G401 (cell line): ENCODE measurements at places on chromosomes 3 and 15.

DNA sequence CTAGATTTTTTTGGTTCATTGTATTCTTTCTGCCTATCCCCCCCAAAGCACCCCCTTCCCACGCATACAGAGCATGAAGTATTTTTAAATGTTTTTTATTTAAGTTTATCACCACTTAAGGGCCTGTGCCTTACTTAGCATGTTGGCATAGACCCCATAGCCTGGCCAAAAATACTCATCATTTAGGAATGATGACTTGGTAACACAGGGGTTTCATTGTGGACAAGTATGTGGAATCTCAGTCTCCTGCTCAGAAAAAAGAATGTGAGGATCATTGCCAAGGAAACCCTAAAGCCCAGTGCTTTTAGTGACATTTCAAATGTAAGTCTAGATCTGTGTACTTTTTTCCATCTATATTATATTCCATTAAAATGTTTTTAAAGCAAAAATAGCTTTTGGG, 146.3 kb downstream of the ALCAM start:
- no peak for DNase-seq

- DNase-seq, result no peak
These were observed 82.7 kb downstream of the SLC25A26 start for GRCh38 chr3:66303491-66303901.

- no peak for DNase-seq
These were observed 48.7 kb upstream of the SKOR1 start for GRCh38 chr15:67776600-67776999.

DNA sequence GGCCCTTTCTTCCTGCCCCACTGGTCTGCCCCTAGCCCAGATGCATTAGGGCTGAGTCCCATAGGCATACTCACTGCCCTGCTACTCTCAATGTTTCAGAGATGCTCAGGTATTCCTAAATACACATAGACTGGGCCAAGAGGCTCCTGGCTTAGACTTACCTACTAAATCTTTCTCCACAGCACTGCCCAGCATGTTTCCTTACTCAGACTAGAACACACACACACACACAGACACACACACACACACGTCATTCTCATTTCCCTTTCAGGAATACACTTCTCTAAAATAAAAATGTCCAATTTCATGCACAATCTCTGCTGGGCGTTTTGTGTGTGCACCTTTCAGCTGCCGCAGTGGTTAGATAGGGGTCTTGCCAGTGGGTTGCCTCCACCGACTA, 175.7 kb downstream of the FAM43A start:
- no peak for DNase-seq

GRCh38 chr15:61612111-61612510, 383.0 kb upstream of the RORA start:
- DNase-seq, result no peak

DNA sequence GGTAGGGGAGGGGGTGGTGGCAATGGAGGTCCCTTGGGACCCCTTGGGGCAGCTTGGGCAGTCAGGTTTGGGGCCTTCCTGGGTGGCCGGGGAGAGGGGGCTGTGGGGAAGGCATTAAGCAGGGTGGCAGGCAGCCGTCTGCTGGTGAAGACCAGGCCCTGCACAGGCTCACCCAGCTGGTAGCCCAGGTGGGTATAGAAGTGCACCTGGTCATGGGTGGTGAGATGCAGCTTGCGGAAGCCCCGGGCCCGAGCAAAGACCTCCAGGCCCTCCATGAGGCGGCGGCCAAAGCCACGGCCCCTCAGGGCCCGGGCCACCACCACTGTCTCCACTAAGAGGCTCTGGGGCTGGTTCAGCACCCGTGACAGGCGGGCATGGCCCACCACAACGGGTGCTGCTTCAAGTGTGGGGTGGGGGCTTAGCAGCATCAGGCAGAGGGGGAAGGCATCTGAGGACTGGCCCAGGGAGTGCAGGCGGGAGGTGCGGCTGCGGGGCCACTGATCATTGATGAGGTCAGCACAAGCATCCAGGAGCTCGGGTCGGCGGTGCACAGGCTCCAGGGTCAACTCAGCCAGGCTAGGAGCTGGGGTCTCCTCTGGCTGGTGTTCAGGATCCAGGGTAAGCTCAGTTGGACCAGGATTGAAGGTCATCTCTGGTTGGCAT, 2.4 kb downstream of the HYAL3 start:
- DNase-seq, result no peak

DNA sequence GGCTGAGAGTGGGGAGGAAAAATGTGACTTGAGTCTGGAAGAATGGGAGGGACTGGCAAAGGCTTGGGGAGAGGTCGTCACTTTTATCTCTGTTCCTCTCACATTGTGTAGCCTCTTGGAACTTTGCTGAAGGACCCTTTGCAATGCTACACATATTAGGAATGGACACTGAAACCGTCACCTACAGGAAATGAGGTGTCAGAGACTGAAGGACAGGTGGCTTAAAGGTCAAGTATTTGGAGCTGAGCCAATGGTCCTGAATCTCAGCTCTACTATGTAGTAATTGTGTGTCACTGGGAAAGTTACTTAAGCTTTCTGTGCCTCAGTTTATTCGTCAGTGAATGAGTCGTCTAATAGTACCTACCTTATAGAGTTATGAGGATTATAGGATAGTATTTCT, 14.7 kb downstream of the MCTP2 start:
- DNase-seq, result no peak

GRCh38 chr3:162512488-162512887, 1015.9 kb downstream of the OTOL1 start:
- no peak for DNase-seq

DNA sequence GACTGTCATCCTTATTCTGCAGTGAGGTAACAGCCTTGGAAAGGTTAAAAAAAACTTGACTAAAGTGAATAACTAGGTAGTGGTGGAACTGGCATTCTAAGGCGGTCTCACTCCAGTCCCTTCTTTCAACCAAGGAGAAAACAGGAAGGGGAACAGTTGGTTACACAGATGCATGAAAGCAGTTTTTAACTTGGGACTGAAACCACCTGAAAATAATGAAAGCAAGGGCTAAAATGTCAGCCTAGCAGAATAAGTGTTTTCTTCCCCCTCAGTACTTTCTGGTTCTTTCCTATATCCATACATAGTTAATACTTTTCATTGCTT, 748 bp upstream of the AVEN start:
- DNase-seq, result no peak

GRCh38 chr3:102000620-102001209, 151.4 kb downstream of the NFKBIZ start:
- no peak for DNase-seq

DNA sequence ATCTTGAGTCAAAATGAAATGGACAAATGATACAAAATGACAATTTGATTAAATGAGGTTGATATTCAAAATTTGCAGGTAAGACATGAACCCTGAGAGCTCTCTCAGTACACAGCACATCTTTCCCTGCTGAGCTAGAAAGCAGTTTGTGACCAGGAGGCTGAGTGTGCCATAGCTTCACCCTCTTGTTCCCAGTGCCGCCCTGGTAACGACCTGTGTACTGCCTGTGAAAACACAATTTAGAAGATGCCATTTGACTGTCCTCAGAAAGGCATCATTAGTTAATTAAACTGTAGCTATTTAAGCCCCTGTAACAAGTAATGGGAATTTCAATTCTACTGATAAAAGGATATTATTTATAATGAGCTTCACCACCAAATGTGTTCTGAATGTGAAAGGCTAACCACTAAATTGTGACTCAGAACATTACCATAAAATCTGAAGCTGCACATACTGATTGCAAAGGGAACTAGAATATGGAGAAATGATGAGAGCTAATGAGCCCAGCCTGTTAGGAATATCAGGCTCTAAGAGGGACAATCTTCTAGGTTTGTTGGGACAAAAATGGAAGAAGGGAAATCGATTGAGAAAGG, 212.9 kb upstream of the ARPP21 start:
- no peak for DNase-seq

- DNase-seq, result no peak
These were observed 25.7 kb upstream of the APEH start for GRCh38 chr3:49648354-49649019.

DNA sequence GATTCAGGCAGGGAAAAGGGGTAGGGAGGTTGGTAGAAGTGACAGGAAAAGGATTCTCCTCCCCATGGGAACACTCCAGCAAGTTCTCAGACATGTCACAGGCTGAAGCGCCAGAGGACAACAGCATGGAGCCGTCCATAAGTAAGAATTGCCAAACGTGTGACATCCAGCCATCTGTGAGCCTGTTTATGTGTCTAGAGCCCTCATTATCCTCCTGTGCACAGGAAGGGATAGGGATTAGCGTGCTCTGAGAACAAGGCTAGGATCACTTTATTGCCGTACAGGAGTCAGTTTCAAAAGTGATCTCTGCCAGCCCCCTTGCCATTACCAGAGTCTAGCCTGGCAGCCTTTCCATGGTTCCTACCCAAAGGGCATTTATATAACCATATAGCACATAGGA, 549.5 kb downstream of the NTRK3 start:
- peak; percentile 80 for DNase-seq

- DNase-seq, result no peak
These were observed 80.6 kb upstream of the FOXB1 start for GRCh38 chr15:59923508-59923907.

GRCh38 chr3:168497741-168498140, 402.0 kb upstream of the GOLIM4 start:
- DNase-seq, result no peak
